ENCODE measurements at places on chromosomes 1 and 21. TPM values are rescaled to one million over a fixed set of nuclear protein-coding genes. Genes with fewer than 3 reads are reported as not detected.

The CELSR2 gene
- 0.03 TPM for polyA plus RNA-seq

The A3GALT2 gene
- polyA plus RNA-seq: not detected

The CADM3 gene
- 0.06 TPM for polyA plus RNA-seq

The GPR25 gene
- polyA plus RNA-seq: not detected

GRCh38 chr1:3611170-3612019, at the start of gene MEGF6:
Gene MEGF6, minus strand, starts transcription at chr1:3611508. Its CDS starts 240 bp downstream, at chr1:3611268.
- H3K27me3 ChIP-seq: peaks cover 8% of the 10 kb centered on the region
- no peaks in the 10 kb centered on the region for H3K36me3 ChIP-seq
- H3K4me3 ChIP-seq: no peak within 1 kb of the TSS
- H3K4me1 ChIP-seq: no peaks in the 10 kb centered on the region
